CD4-positive, alpha-beta memory T cell (primary cell): ENCODE measurements at places on chromosomes 16 and 17. TPM values are rescaled to one million over a fixed set of nuclear protein-coding genes. Genes with fewer than 3 reads are reported as not detected.

PHAF1 gene
- 22.7 TPM for total RNA-seq

FNDC8 gene
- total RNA-seq: not detected

EFNB3 gene
- 0.11 TPM for total RNA-seq

GPR179 gene
- 0.12 TPM for total RNA-seq

ITGAX gene
- total RNA-seq: 4.6 TPM

KRTAP1-4 gene
- total RNA-seq: not detected

ZACN gene
- total RNA-seq: 0.35 TPM

ACLY gene
- total RNA-seq: 88.5 TPM

SRL gene
- not detected for total RNA-seq

SLC13A2 gene
- total RNA-seq: not detected

KRT15 gene
- total RNA-seq: not detected

CCL17 gene
- total RNA-seq: not detected

CFAP97D1 gene
- not detected for total RNA-seq

OTOA gene
- total RNA-seq: 0.17 TPM

UTP18 gene
- 44.0 TPM for total RNA-seq

ITGAL gene
- 648 TPM for total RNA-seq

ANKFY1 gene
- 72.7 TPM for total RNA-seq

CUEDC1 gene
- 0.61 TPM for total RNA-seq

CHST6 gene
- 0.06 TPM for total RNA-seq

ZP2 gene
- total RNA-seq: not detected

POLG2 gene
- total RNA-seq: 57.4 TPM

CDRT15 gene
- not detected for total RNA-seq

ABCC11 gene
- not detected for total RNA-seq

SLC16A13 gene
- 13.1 TPM for total RNA-seq

UBALD1 gene
- total RNA-seq: 41.0 TPM

CACNG1 gene
- not detected for total RNA-seq

RRAD gene
- 0.29 TPM for total RNA-seq

ADAD2 gene
- not detected for total RNA-seq

CCL1 gene
- not detected for total RNA-seq

C16orf89 gene
- total RNA-seq: not detected

TAC4 gene
- total RNA-seq: not detected

BEAN1 gene
- total RNA-seq: not detected

LIMD2 gene
- 755 TPM for total RNA-seq

KIF18B gene
- not detected for total RNA-seq

GID4 gene
- 11.1 TPM for total RNA-seq

CD300LB gene
- 0.17 TPM for total RNA-seq

NPIPA1 gene
- total RNA-seq: 149 TPM

ABCC12 gene
- not detected for total RNA-seq

PLD6 gene
- total RNA-seq: 13.9 TPM

TEKT1 gene
- total RNA-seq: not detected

DNAJC7 gene
- total RNA-seq: 112 TPM

CCDC200 gene
- total RNA-seq: 2.1 TPM

CDK5R1 gene
- total RNA-seq: 20.6 TPM

RPL26 gene
- 2,761 TPM for total RNA-seq

SNX20 gene
- total RNA-seq: 88.9 TPM

PLK1 gene
- 3.0 TPM for total RNA-seq

SKAP1 gene
- total RNA-seq: 83.4 TPM

CLDN7 gene
- total RNA-seq: 0.39 TPM

PARD6A gene
- 7.4 TPM for total RNA-seq

GNG13 gene
- not detected for total RNA-seq

ZG16 gene
- not detected for total RNA-seq

ADAP2 gene
- 6.4 TPM for total RNA-seq

DNAAF8 gene
- 0.12 TPM for total RNA-seq

PDE6G gene
- 0.87 TPM for total RNA-seq

C16orf95 gene
- 1.6 TPM for total RNA-seq
